ENCODE measurements at places on chromosomes 5 and 9.

DNA sequence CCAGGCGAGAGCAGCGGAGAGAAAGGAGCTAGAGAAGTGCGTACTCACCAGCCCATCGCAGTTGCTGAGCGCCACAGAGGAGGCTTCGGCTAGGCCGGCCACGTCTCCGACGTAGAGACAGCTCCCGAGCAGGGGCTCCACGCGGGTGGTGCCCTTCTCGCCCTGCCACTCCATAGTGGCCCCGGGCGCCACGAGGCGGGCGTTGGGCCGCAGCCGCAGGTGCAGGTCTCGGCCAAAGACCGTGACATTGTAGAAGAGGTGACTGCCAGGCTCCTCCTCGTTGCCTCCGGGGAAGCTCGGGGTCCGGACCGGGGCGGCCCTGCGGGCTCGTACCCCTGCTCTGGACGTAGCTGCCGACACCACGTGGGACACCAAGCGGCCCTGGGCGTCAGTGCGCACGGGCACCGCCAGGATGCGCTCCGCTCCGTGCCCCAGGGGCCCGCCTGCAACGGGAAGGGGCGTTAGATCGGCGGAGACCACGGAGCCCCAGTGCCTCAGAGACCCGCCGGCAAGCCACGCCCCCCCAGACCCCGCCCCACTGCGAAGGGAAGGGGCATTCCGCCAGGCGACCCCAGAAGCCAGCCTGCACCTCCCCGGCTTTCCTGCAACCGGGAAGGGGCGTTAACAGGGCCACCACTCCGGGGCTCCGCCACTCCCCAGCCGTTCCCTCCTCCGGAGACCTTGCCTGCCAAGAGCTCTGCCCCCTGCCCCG, 1.4 kb downstream of the ADAMTS2 start:
- no peak for DNase-seq

GRCh38 chr5:84248013-84248412, 136.7 kb downstream of the EDIL3 start:
- DNase-seq = no peak

DNA sequence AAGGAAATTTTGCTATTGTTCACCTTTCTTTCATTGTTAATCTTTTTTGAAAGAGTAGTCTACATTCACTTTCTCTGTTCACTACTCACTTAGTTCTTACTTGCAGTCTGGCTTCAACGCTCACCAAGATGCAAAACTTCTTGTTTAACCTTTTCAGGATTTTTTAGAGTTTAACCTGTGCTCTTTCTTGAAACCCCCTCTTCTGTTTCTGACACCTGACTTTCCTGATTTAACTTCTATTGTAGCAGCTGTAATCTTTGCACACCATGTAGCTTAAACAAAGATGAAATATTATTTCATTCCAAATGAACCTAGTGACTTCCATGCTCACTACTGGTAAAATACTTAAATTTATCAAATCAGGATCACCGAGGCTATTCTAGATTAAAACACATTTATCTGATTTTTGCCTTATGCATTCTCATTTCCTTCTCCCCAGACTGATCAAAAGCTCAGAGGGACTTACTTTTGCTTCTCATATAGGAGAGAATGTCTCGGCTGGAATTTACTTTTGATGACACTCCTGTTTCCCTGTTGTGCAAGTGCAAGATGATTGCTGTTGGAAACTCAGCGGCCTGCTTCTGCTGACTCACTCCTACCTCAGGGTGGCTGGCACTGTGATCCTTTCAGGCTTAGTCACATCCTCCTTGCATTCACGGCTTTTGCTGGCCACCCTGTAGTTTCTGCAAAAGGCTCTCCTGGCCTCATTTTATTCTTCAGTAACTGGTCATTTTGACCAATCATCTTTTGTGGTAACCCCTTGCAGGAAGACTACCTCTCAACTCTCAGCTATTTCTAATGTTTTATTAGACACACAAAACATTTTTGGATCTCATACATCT, 109.3 kb upstream of the IFNE start:
- peak; percentile 97 for DNase-seq

DNA sequence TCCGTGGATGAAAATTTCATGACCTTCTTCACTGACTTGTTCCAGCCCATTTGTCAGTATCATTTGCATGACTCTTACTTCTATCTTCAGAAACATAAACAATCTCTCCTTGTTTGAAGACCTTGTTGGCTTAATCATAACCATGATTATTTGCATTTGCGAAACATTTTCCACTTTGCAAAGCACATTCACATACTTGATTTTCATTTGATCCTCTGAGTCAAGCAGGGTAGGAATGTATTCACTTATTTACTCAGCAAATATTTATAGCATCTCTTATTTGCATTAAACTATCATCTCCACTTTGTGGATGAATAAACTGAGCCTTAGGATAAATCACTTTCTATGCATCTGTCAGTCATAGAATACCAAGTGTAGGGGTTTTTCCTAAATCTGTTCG, 343.0 kb upstream of the SGCD start:
- peak; percentile 11 for DNase-seq

DNA sequence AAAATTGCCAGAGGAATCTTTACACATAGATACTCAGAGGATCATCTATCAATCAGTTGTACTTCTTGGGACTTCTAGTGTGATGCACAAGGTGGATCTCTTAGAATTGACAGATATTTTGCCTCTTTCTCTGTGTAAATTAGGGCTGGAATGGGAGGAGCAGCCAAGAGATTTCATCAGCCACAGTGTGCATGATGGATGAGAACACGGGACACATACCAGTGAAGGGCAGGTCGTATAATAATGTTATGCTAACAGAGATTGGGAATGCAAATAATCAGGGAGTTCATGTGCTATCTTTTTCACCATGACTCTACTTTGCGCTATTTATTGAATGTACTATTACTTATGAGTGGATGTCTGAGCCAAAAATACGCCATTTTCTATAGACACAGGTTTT, 43.3 kb upstream of the ISOC1 start:
- DNase-seq = no peak

DNA sequence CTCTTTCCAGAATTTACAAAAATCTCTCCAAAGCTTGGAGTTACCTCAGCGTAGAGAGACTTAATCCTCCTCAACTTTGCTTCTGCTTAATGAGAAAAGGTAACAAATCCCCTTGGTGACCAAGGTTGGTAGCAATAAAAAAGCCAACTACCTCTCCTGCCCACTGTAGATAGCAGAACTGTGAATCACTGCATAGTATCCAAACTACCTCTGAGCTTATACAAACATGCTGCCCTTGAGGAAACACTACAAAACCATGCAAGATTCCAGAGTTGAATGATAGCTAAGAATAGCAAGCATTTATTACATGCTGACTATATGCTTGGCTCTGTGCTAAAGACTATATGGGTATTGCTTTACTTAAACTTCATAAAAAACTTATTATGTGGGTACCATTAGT, 2.8 kb upstream of the ADAMTS12 start:
- no peak for DNase-seq

DNA sequence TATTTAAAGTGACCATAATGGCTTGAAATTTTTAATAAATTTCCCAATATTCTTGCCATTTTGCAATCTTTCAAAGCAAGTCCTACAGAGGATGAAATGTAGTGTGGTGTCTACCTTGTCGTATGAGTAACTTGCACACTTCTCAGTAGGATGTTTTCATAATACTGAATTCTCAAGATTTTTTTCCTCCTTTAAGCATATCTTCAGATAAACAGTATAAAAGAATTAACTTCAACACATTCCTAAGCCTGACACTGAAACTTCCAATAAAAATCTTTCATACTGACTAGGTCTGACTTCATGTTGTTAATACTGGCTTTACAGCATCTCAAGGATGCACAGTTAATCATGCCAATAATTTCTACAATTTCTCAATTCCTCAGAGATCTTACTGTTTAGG, 62.0 kb downstream of the DROSHA start:
- peak; percentile 5 for DNase-seq

- no peak for DNase-seq
Measured at GRCh38 chr9:71740199-71740598, 28.1 kb downstream of the CEMIP2 start.
